Osteocyte (in vitro differentiated cells): ENCODE measurements at places on chromosomes 6 and 20. TPM values are rescaled to one million over a fixed set of nuclear protein-coding genes. Genes with fewer than 3 reads are reported as not detected.

SNAP25 gene
- 0.81 and 1.6 TPM in 2 replicates for total RNA-seq

RARS2 gene
- 40.1 and 42.0 TPM in 2 replicates for total RNA-seq

FOXF2 gene
- 1.5 and 1.8 TPM in 2 replicates for total RNA-seq

EGFL8 gene
- 21.4 and 22.8 TPM in 2 replicates for total RNA-seq

STAU1 gene
- total RNA-seq = 83.1 and 85.4 TPM in 2 replicates

RALGAPB gene
- 36.8 and 37.1 TPM in 2 replicates for total RNA-seq

- H3K4me3 ChIP-seq = no peak overlapping the region
- no peak overlapping the region for H3K27ac ChIP-seq
- peaks cover 17% of the 10 kb centered on the region for H3K4me1 ChIP-seq
- no peaks in the 10 kb centered on the region for H3K27me3 ChIP-seq
- H3K36me3 ChIP-seq = no peaks in the 10 kb centered on the region
- no peak for DNase-seq
Observed at GRCh38 chr20:51906679-51907078, 104.4 kb upstream of the SALL4 start.

DNA sequence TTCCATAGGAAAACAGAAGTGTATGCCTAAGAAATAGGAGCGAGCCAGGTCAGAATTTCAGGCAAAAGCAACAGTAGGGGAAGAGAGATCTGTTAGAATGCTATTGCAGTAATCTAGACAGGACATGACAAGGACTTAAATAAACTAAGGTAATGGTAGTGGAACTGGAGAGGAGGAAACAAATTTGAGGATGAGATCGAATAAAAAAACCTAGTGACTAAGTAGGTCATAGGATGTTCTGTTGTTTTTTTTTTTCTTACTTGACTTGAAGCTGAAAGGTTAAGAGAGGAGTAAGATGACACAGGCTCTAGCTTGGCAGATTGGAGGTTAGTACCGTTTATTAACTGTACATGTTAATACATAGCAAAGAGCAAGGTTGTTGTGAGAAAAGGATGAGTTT is 28.6 kb downstream of the ORC3 start:
- H3K4me1 ChIP-seq = peaks cover 4% of the 10 kb centered on the region
- no peak for DNase-seq
- H3K27ac ChIP-seq = no peak overlapping the region

GRCh38 chr6:88374553-88374952 is 208.4 kb upstream of the CNR1 start:
- no peak overlapping the region for H3K4me3 ChIP-seq
- H3K27me3 ChIP-seq = peaks cover 4% of the 10 kb centered on the region
- H3K36me3 ChIP-seq = no peaks in the 10 kb centered on the region

- no peak overlapping the region for H3K27ac ChIP-seq
- no peaks in the 10 kb centered on the region for H3K36me3 ChIP-seq
- peaks cover 8% of the 10 kb centered on the region for H3K4me1 ChIP-seq
- H3K27me3 ChIP-seq = no peaks in the 10 kb centered on the region
- H3K4me3 ChIP-seq = no peak overlapping the region
Observed at GRCh38 chr6:39956936-39957335, 22.7 kb upstream of the MOCS1 start.

- no peaks in the 10 kb centered on the region for H3K27me3 ChIP-seq
- no peak overlapping the region for H3K27ac ChIP-seq
- no peaks in the 10 kb centered on the region for H3K36me3 ChIP-seq
- H3K4me1 ChIP-seq = peaks cover 19% of the 10 kb centered on the region
Observed at GRCh38 chr6:1904466-1904799, 294.7 kb downstream of the FOXC1 start.

DNA sequence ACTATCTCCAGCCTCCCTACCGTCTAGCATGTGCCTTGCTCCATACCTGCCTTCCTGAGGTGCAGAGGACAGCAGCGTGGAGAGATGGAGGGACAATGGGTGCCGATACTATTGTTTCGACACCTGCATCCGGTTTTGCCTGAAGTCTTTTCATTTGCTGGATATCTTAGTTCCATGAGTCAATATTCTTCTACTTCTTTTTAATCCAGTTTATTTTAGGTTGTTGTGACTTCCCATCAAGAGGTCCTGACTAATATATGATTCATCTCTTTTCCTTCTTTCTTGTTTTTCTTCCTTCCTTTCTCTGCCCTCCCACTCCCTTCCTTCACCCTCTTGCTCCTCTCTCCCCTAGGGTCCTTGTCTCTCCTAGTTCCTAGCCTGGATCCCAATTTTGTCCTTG is 91.4 kb downstream of the CDH26 start:
- no peaks in the 10 kb centered on the region for H3K36me3 ChIP-seq
- H3K27ac ChIP-seq = no peak overlapping the region
- H3K4me3 ChIP-seq = no peak overlapping the region
- H3K27me3 ChIP-seq = peaks cover 4% of the 10 kb centered on the region
- no peak for DNase-seq
- peaks cover 11% of the 10 kb centered on the region for H3K4me1 ChIP-seq

GRCh38 chr6:142372348-142372747 is 70.5 kb downstream of the ADGRG6 start:
- no peak overlapping the region for H3K27ac ChIP-seq
- H3K4me3 ChIP-seq = no peak overlapping the region
- H3K4me1 ChIP-seq = peaks cover 8% of the 10 kb centered on the region

DNA sequence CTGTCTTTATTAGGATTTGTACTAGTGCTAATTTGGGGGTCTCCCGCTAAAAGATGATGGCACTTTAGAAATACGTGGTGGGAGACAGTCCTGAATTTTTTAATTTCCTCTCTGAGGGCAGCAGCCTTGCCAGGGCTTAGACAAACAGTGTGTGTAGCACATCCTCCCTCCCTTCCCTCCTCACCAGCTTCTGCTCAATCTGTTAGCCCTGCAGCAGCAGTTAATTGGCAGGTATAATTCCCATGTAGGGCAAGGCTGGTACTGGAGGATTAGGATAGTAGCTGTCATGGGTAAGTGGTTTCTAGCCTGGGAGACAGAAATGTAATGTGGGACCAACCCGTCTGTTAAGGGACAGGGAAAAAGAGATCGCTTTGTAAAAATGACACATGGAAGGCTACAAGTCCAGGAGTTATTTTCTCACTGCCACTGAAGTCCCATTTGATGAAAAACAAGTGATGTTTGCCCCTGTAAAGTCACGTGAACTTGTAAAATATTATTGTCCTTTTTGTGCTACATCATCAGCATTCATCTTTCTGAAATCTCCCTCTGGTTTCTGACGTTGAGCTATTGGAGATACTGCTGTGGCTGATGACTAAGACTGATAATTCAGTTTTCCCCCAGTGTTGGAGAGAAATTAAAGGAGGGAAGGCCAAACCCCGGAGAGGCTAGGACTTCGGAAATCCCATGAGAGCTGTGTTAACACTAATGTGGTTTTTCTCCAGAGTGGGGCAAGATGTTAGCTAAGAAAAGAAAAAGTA is 40.6 kb downstream of the CTNNBL1 start:
- no peaks in the 10 kb centered on the region for H3K27me3 ChIP-seq
- no peak overlapping the region for H3K4me3 ChIP-seq
- no peak overlapping the region for H3K27ac ChIP-seq

DNA sequence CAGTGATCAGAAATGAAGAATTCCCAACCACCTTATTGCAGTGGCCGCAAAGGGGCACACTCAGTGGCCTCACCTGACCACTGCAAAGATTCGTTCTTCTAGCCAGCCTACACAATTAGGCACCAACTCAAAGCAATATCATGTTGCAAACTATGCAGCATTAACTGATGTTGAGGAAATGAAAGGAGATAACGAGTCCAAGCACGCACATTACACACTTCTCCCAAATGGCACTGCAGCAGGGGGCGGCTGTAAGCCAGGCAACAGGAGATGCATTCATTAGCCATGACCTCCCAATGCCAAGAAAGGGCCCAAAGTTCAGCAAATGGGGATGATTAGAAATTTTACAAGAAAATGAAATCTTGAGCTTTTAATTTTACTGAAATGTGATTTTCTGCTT is 39.3 kb downstream of the ATXN1 start:
- peak overlapping the region; percentile 73 for H3K27ac ChIP-seq
- no peak for DNase-seq
- H3K27me3 ChIP-seq = no peaks in the 10 kb centered on the region
- H3K4me3 ChIP-seq = no peak overlapping the region
- H3K4me1 ChIP-seq = peaks cover 81% of the 10 kb centered on the region

DNA sequence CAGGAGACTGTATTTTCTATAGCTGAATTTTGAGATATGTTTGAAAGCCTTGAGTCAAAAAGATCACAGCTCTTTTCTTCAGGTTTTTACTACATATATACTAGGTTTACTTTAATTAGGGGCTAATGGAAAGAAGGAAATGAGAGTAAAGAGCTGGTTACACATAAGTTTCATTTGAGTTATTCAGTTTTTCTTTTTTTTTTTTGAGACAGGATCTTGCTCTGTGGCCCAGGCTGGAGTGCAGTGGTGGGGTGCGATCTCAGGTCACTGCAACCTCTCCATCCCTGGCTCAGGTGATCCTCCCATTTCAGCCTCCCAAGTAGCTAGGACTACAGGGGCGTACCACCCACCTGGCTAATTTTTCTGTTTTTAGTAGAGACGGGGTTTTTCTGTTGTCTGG is 4.8 kb downstream of the ARFGEF2 start:
- no peak for DNase-seq
- no peak overlapping the region for H3K27ac ChIP-seq
- no peaks in the 10 kb centered on the region for H3K36me3 ChIP-seq
- no peak overlapping the region for H3K4me3 ChIP-seq

DNA sequence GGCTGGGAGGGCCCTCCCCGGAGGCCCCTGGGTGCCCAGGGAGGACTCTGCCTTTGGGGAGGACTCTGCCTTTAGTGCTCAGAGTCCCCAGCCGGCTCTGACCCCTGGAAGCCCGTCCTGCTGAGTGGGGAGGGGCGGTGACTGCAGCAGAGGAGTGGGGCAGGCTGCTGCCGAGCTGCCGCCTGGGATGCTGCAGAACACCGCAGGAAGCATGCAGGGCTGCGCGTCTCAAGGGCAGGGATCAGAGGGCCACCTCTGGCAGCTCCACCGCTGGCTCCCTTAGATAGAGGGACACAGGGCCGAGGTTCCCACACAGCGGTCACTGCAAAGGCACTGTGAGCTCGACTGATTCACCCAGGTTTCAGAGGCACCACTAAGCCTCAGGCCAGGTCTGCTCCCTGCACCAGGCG is 82.2 kb upstream of the GATA5 start:
- H3K4me1 ChIP-seq = peaks cover 3% of the 10 kb centered on the region
- H3K27ac ChIP-seq = no peak overlapping the region
- DNase-seq = no peak
- no peak overlapping the region for H3K4me3 ChIP-seq
- H3K36me3 ChIP-seq = no peaks in the 10 kb centered on the region
- H3K27me3 ChIP-seq = peaks cover 23% of the 10 kb centered on the region

DNA sequence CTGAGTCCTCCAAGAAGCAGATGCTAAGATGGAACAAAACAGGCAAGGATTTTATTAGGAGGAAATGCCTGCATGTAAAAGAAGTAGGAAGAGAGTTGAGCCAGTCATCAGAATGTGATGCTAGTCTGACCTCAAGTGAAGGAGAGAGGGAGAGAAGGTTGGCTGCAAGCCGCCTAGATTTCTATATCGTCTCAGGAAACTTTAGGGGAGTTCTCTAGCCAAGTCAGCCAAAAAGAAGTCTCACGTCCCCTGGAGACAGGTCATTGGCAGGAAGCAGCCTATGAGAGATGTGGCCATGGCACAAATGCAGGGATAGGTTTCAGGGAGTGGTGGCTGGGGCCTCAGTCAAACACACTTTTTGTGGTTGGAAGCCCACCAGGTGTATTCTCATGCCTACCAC is 378.0 kb downstream of the CD109 start:
- no peak overlapping the region for H3K4me3 ChIP-seq
- no peak overlapping the region for H3K27ac ChIP-seq
- no peak for DNase-seq
- H3K4me1 ChIP-seq = peaks cover 7% of the 10 kb centered on the region

DNA sequence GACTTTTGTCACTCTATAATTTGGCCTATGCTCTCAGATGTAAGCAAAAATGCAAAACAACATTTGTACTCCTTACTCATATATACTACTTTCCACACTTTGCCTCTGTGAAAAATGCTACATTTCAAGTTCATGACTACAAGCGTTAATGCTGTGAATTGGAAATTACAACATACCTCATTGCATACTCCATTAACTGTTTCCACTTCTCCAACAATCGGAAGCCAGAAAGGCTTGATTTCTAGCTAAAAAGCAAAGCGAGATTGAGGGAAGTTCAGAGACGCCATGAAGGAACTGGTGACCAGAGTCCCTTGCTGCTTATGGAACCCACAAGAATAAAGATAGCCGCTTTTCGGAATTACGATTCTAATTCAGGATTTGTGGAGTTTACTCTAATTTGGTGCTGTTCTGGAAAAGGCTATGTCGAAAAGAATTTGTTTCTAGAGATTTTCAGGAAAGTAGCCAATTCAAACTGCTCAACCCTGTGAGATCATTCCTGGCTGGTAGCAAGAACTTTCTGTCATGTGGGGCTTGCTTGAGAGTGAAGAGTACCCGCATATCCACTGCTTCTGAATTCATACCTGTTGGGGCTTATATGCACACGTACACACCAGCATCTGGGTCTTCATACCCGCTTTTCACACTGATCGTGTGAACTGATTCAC is 98.0 kb upstream of the CITED2 start:
- DNase-seq = no peak
- no peak overlapping the region for H3K4me3 ChIP-seq
- no peaks in the 10 kb centered on the region for H3K27me3 ChIP-seq
- H3K36me3 ChIP-seq = no peaks in the 10 kb centered on the region
- H3K4me1 ChIP-seq = peaks cover 52% of the 10 kb centered on the region
